ENCODE measurements at places on chromosomes 3 and 15.

GRCh38 chr3:37071921-37072320, 78.6 kb downstream of the MLH1 start:
- no peaks in the 10 kb centered on the region for H3K4me1 ChIP-seq
- peaks cover 8% of the 10 kb centered on the region for H3K36me3 ChIP-seq
- H3K27ac ChIP-seq, result no peak overlapping the region
- DNase-seq, result no peak

DNA sequence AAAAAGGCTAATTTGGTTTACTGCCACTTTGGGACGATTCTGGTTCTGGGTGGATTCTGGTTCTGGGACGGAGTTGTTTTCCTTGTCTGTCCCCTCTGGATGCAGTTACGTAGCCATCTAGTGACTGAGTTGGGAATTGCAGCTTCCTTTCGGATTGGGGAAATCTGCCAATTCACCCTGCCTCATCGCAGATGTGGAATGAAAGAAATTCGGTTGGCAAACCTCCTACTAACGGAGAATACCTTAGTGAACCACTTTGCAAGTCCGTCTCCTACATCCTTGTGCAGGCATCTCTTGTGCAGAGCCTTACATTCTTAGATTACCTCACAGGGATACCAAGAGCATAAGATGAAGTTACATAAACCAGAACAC, 31.5 kb upstream of the AP4E1 start:
- DNase-seq, result peak; percentile 83
- no peaks in the 10 kb centered on the region for H3K36me3 ChIP-seq
- H3K4me1 ChIP-seq, result no peaks in the 10 kb centered on the region
- peak overlapping the region; percentile 40 for H3K4me3 ChIP-seq
- H3K27me3 ChIP-seq, result no peaks in the 10 kb centered on the region

- H3K27me3 ChIP-seq, result no peaks in the 10 kb centered on the region
- no peak for DNase-seq
Measured at GRCh38 chr3:62164746-62165145, 208.6 kb downstream of the FEZF2 start.

DNA sequence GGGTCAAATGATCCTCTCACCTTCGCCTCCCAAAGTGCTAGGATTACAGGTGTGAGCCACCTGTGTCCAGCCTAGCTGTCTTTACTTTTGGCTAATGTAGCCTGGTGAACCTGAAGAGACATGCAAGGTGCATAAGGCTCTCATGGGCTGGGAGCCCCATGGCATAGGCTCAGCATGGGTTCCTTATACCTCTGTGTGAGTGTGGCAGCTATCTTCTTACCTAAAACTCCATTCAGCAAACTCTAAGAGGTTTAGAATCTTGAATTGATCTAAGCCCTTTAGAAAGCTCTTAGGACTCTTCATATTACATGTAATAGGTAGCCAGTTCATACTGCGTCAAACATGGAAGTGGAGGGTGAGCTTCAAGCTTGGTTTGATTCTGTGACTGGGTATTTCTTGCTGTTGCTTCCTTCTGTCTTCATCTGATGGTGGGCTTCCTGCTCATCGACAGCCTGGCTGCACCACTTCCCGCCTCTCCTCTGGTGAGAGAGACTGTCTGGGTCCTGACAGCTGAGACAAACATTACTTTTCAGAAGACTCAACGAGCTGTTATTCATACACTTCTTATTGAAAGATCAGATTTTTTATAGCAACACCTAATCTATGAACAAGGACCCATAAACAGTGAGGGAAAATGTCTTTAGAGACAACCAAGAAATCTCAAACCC, 19.2 kb upstream of the TKT start:
- H3K36me3 ChIP-seq, result no peaks in the 10 kb centered on the region
- H3K27ac ChIP-seq, result no peak overlapping the region
- H3K4me1 ChIP-seq, result peaks cover 3% of the 10 kb centered on the region
- H3K4me3 ChIP-seq, result no peak overlapping the region
- H3K27me3 ChIP-seq, result no peaks in the 10 kb centered on the region

GRCh38 chr15:89457086-89457485, 39.3 kb downstream of the RHCG start:
- peaks cover 5% of the 10 kb centered on the region for H3K36me3 ChIP-seq
- H3K27ac ChIP-seq, result no peak overlapping the region
- no peaks in the 10 kb centered on the region for H3K27me3 ChIP-seq
- no peak overlapping the region for H3K4me3 ChIP-seq

- no peak for DNase-seq
- H3K27me3 ChIP-seq, result no peaks in the 10 kb centered on the region
- peaks cover 26% of the 10 kb centered on the region for H3K4me1 ChIP-seq
- H3K27ac ChIP-seq, result peak overlapping the region; percentile 86
- no peaks in the 10 kb centered on the region for H3K36me3 ChIP-seq
Measured at GRCh38 chr15:101128221-101129015, 123.4 kb downstream of the CHSY1 start.

All from spinal cord (tissue), 10 donors.